ENCODE measurements at places on chromosomes 16 and 17.

DNA sequence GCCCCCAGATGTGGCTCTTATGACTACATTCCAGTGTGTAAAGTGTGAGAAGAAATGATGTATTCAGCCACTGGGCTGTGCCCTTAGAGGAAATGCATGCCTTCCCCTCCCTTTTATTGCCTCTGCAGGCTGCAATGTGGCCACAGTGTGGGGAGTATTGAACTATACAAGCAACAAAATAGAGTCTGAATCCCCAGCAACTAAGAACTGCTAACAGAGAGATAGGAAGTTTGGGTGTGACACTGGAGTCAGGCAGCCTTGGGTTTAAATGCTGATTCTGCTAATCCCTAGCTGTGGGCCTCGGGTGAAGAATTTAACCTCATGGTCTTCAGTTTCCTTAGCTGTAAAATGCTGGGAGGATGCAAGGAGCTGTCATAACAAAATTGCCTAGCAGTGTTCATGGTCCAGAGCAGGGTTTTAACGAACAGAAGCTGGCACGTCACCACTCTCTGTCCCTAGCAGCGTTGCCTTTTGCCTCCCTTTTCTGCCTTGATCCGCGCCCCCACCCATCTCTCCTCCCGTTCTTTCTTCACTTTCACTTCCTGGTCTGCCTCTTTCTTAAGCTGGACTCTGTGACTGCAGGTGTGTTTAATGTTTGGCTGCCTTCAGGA is 50.3 kb downstream of the KPNA2 start:
- no peaks in the 10 kb centered on the region for H3K27me3 ChIP-seq
- H3K4me3 ChIP-seq = no peak overlapping the region
- no peaks in the 10 kb centered on the region for H3K36me3 ChIP-seq
- no peaks in the 10 kb centered on the region for H3K4me1 ChIP-seq
- no peak overlapping the region for H3K27ac ChIP-seq

DNA sequence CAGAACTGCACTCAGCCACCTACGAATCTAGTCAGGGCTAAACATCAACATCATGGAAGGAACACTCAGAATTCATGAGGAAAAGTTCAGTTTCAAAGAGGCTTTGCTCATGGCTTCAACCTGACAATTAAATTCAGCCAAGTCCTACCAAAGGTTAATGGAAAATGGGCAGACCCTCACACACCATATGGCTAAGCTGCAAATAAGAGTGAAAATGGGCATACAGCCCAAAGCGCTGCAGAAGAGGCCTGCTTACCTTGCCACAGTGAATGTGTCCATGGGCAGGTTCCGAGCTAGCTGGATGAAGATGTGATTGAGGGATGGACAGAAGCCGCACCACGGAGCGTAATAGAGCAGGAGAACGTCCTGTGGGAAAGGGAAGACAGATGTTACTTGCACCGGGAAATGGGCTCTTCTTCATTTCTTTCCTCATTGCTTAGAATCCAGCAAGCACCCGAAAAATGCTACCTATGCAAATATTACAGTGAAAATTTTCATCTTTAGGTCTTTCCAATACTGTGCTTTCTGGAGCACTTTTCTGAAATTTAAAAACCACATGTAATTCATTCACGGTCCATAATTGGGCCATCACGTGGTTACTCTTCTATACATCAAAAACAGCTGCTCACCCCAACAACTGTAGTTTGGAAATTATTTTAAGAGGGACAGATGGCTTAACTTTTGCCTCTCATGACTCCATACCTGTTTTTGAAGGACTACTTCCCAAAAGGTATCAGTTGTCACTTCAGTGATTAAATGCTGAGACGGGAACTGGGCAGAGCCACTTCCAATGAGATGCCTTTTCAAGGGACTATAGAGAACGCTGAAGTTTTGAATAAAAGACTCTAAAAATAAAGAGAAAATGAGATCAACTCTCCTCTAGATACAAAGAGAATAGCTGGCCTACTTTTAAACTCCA is 19.6 kb downstream of the SNN start:
- H3K27ac ChIP-seq = no peak overlapping the region
- H3K36me3 ChIP-seq = peaks cover 9% of the 10 kb centered on the region
- DNase-seq = no peak
- H3K4me3 ChIP-seq = no peak overlapping the region

- no peak for DNase-seq
- H3K27ac ChIP-seq = no peak overlapping the region
- peaks cover 2% of the 10 kb centered on the region for H3K4me1 ChIP-seq
- H3K27me3 ChIP-seq = peaks cover 3% of the 10 kb centered on the region
- H3K36me3 ChIP-seq = no peaks in the 10 kb centered on the region
These were observed 44.0 kb downstream of the MYH3 start for GRCh38 chr17:10612957-10613744.

DNA sequence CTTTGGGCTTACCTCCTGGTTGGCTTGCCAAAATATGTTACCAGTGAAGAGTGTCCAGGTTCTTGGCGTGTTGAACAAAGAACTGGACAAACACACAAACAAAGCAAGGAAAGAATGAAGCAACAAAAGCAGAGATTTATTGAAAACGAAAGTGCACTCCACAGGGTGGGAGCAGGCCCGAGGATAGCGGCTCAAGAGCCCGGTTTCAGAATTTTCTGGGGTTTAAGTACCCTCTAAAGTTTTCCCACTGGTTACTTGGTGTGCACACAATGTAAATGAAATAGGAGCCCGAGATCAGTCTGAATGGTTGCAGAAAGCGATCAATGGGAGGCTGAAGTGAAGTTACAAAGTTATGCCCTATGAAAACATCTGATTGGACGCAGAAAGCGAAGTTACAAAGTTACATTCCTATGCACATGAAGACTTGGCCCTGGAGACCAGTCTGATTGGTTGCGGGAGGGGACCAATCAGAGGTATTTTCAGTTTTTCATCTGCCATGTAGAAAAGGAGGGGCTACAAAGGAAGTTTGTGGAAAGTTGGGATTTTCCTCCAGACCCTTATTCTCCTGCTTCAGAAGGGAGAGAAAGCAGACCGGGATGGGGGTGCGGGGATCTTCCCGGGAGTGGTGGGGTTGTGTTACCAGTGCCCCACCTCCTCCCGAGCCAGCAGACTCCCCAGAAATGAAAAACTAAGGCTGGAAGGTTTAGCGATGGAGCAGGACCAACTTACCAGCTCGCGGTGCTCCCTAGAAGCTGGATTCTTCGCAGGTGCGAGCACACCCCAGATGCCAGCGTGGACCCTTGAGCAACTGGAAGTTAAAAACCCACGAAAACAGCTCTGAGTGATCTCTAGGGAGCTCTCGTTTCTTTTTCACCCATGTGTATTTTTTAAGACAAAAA is at the start of gene SLFN12:
TSS of gene SLFN12 (minus strand) at position 325 of the 899 bp plus-strand sequence. CDS start 9,472 bp downstream, outside the sequence.
- no peak for DNase-seq
- H3K4me3 ChIP-seq = peak within 1 kb of the TSS; percentile 86
- H3K27ac ChIP-seq = peak within 1 kb of the TSS; percentile 94
- H3K27me3 ChIP-seq = no peaks in the 10 kb centered on the region
- no peaks in the 10 kb centered on the region for H3K36me3 ChIP-seq

DNA sequence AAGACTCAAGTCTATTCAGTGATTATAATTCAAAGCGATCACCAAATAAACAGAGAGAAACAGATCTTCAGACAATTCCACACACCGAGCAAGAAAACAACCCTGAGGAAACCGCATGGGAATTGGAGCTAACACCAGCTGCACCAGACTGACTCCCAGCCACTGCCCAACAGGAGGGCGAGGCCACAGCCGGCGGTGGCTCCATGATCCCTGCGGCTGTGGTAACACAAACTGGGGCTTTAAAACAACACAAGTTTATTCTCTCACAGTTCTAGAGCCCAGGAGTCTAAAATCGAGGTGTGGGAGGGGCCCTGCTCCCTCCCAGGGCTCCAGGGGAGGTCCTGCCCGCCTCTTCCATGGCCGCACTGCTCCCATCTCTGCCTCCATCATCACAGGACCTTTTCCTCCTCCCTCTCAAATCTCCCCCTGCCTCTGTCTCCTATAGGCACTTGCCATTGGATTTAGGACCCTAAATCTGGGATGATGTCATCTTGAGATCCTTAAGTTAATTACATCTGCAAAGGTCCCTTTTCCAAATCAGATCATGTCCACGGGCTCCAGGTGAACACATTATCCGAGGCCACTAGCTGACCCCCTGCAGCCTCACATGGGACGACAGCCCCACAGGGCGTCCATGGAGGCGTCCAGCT is 9.7 kb upstream of the HEXD start:
- H3K27me3 ChIP-seq = no peaks in the 10 kb centered on the region
- H3K4me3 ChIP-seq = no peak overlapping the region
- no peaks in the 10 kb centered on the region for H3K4me1 ChIP-seq
- H3K36me3 ChIP-seq = no peaks in the 10 kb centered on the region
- peak overlapping the region; percentile 83 for H3K27ac ChIP-seq

- peaks cover 20% of the 10 kb centered on the region for H3K4me1 ChIP-seq
- H3K4me3 ChIP-seq = peak overlapping the region; percentile 67
- peaks cover 15% of the 10 kb centered on the region for H3K27me3 ChIP-seq
- no peak overlapping the region for H3K27ac ChIP-seq
- DNase-seq = no peak
These were observed 806 bp upstream of the CYB561 start for GRCh38 chr17:63446753-63447470.

GRCh38 chr17:64491034-64491860 is 5.6 kb downstream of the POLG2 start:
- peaks cover 16% of the 10 kb centered on the region for H3K36me3 ChIP-seq
- H3K4me3 ChIP-seq = no peak overlapping the region
- DNase-seq = no peak
- peaks cover 18% of the 10 kb centered on the region for H3K4me1 ChIP-seq
- H3K27ac ChIP-seq = no peak overlapping the region

GRCh38 chr16:31181102-31181830 is 1.3 kb downstream of the FUS start:
- H3K27ac ChIP-seq = peak overlapping the region; percentile 100
- peaks cover 66% of the 10 kb centered on the region for H3K4me1 ChIP-seq
- peaks cover 46% of the 10 kb centered on the region for H3K36me3 ChIP-seq
- H3K27me3 ChIP-seq = peaks cover 36% of the 10 kb centered on the region

DNA sequence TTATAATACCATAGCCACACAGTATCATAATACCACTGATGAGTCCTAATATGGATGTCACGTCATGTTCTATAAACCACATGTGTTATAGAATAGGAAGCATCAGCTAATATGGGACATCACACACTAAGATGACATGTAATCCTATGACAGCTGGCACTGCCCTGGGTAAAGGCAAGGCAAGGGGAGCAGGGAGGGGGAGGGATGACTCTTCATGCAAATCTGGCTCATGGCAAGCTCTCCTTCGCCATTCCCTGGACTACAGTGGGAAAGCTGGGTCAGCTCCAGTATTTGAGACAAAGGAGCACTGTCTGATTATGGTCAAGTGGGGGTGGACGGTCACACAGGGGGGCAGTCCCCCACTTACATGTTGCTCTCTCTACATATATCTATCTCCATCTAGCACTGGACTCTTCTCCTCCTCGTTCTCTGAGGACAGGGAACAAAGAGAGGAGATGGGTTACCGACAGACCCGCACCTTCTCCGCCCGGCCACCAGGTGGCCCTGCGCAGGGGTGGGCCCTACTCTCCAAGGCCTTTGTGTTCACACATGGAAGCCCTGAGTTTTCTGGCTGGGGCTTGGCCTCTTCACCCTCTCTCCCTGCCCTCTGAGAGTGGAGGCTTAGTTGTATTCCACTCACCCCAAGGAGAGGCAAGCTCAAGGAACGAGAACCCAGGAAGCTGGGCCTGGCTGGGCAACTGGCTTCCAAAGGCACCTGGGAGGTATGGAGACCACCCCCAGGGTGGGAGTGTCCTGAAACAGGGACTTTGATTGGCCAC is 23.4 kb upstream of the MPO start:
- no peak overlapping the region for H3K4me3 ChIP-seq
- DNase-seq = peak; percentile 50
- no peaks in the 10 kb centered on the region for H3K36me3 ChIP-seq
- H3K4me1 ChIP-seq = peaks cover 6% of the 10 kb centered on the region

Data from neural crest cell (in vitro differentiated cells).